Activated CD8-positive, alpha-beta memory T cell treated with anti-CD3 and anti-CD28 coated beads, Interleukin-2, amount 50 U/mL, for 4 hours (primary cell): ENCODE measurements at places on chromosomes 3 and 15.

GRCh38 chr3:18675197-18675596, 250.1 kb upstream of the SATB1 start:
- DNase-seq = no peak

- peak; percentile 32 for DNase-seq
Measured at GRCh38 chr15:101250873-101251829, 697 bp downstream of the CHSY1 start.

- DNase-seq = no peak
Measured at GRCh38 chr3:137460944-137461343, 303.2 kb upstream of the SOX14 start.

DNA sequence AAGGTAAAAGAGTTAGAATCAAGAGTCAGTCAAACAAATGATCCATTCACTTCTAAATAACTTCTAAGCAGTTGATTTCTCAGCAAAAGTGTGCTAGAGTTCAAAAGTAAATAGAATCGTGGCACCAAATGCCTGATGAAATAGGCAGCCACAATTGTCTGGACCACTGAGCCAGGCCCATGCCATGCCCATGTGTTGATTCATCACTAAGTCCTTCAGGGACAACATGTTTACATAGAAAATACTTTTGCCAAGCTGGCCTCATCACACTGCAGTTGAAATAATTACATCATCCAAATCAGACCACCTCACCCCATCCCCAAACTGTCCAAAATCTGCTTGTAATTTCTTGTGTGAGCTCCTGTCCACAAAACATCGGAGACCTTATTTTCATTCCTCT, 216.3 kb downstream of the IGSF11 start:
- no peak for DNase-seq
